Hematopoietic multipotent progenitor cell treated with erythropoietin and hydrocortisone succinate and interleukin-3 and kit ligand, for 17 days (in vitro differentiated cells): ENCODE measurements at places on chromosomes 12 and 14.

DNA sequence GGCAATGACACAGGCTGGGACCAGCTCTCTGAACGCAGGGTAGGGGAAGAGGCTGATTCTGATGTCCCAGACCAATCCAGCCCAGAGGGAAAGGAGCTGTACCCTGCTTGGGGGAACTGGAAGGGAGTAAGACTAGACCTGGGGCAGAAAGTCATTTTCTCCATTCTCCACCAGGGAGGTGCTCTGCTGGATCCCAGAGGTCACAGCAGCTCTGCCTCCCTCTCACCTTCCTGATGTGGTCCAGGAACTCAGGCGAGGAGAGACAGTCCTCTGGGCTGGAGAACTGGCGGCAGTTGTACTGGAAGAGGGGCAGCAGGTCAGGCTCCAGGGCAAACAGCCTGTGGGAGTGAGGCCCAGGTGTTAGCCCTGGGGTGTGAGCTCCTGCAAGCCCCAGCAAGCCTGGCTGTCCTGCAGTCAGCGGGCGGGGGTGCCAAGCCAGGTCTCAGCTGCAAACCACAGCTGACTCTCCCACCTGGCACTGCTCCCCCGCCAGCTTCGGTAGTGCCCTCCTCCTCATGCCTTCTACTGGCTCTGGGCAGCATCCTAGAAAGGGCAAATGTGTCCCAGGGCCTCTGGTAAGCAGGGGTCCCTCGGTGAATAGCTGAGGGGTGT lies 1.9 kb downstream of the NGB start:
- no peak for DNase-seq

DNA sequence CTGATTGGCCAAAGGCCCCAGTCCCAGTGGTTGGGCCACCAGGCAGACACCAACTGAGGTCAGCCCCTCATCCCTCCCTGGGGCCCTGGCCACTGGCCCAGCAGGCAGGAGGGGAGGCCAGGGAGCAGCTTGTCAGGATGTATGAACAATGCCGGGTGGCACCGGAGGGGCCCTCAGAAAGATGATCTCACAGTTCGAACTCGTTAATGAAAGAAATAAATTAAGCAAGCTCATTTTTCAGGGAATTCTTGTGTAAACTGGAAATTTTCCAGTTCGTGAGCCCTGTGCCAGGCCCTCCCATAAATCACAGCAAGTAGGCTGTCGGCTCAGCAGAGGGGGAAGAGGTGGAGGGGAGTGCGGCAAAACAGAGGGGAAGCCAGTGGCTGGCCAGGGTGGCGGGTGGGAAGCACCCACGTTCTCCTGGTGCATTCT lies 177.0 kb upstream of the VASH1 start:
- no peak for DNase-seq

DNA sequence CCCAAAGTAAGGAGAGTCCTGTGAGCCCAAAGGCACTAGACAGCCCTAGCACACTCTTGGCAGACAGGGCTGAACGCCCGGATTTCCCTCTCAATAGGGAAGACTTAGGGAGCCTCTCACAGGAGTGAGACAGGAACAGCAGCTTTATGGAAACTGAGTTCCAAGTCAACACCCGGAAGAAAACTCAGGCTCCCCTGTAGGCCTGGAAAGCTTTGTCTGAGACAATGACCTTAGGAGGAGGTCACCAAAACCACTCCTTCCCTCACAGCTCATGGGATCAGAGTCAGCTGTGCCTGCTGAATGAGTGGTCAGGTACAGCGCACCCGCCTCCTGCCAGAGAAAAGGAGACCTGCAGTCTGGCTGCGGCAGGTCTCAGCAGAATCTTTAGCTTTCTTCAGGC lies 229.5 kb downstream of the CACNA1C start:
- DNase-seq: no peak

GRCh38 chr14:67757175-67757574 lies 55.5 kb downstream of the RDH12 start:
- DNase-seq: no peak

DNA sequence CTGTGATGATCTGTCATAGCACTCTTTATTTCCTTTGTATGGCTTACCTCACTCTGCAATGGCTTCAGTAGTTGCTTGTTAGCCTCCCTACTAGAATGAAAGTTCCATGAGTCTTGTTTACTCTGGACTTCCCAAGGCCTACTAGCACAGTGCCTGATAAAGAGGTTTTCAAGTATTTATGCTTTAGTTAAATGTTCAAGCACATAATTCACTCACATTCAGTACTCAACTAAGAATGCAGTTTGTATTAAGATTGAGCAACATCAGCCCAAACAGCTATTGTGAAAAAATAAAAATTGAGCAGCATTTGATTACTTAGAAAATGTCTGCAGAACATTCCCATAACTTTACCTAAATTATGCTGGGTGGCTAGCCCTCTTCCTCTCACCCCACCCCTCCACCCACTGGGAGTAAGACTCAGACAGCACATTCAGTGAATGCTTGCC lies 158.9 kb upstream of the AMIGO2 start:
- no peak for DNase-seq

GRCh38 chr14:100012478-100013327 lies 52.5 kb upstream of the EVL start:
- DNase-seq: no peak

DNA sequence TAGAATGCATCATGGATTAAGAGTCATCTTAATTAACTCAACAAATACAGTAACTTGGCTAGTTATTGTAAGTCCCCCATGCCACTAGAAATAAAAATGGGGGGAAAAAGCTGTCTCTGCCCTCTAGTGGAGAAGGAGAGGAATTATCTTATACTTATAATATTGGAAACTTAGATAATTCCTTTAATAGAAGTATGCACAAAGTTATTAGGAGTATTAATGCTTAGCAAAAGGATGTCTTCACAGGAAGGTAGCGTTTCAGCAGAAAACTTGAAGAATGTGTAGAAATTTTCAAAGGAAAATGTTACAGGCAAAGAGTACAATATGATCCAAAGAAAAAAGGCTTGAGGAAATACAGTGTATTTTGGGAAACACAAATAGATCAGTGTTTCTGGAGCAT lies 19.8 kb downstream of the OR5AU1 start:
- DNase-seq: peak; percentile 12

- DNase-seq: no peak
Measured at GRCh38 chr14:37144729-37145363, 27.6 kb downstream of the SLC25A21 start.

DNA sequence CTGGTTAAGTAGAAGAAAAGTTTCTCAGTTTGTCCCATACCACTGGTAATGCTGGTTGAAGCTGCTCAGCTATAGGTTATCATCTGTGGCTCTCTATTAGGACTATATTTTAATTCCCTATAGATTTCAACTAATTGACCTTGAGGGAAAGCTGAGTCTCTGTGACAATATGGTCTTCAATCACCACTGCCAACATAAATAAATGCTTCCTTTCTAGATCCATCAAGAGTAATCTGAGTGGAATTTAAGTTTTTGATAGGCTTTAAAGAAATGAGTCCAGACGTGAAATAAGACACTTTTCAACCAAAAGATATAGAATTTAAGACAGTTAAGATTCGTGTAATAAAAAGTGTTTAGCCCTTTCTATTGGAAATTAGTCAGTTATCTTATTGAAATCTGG lies 63.5 kb upstream of the MYF6 start:
- DNase-seq: no peak

- DNase-seq: peak; percentile 23
Measured at GRCh38 chr12:122893208-122894153, 2.4 kb downstream of the VPS37B start.

- DNase-seq: peak; percentile 56
Measured at GRCh38 chr14:23539248-23540140, 12.1 kb downstream of the ZFHX2 start.

DNA sequence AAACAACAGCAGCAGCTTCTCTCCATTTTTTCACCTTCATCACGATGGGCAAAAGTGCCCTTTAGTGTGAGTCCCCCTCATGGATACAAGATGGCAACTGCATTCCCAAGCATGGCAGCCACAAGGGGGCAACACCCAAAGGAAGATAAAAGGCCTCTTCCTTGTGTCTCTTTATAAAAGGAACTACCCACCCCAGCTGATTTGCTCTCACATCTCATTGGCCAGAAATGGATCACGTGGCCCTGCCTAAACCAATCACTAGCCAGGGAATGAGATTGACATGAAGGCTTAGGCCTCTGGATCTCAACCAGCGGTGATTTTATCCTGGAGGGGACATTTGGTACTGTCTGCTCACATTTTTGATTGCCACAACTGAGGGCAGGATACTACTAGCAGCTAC lies 21.9 kb upstream of the IFT81 start:
- DNase-seq: peak; percentile 30

- DNase-seq: no peak
Measured at GRCh38 chr14:98138666-98139065, 1133.3 kb downstream of the BCL11B start.

- no peak for DNase-seq
Measured at GRCh38 chr12:65642061-65642661, 182.1 kb upstream of the HMGA2 start.

- DNase-seq: peak; percentile 27
Measured at GRCh38 chr12:94434171-94434570, 25.5 kb downstream of the CEP83 start.

GRCh38 chr12:42278128-42278510 lies 40.1 kb upstream of the YAF2 start:
- DNase-seq: no peak

DNA sequence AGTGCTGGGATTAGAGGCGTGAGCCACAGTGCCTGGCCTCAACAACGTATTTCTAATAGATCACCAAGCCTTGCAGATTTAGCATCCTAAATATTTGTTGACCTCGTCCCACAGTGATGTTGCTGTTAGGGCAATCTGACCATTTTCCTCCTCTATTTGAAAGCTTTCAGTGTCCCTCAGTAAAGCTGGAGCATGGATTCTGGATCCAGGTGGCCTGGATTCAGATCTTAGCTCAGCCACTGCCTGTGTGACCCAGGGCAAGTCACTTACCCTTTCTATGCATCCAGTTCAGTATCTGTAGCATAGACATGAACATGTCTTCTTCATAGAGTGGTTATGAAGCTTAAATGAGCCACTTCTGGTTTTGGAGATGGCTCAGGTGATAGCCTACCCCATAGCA lies 3.9 kb upstream of the HSP90AA1 start:
- DNase-seq: no peak

GRCh38 chr14:89811954-89812575 lies 142.5 kb downstream of the EFCAB11 start:
- DNase-seq: no peak

DNA sequence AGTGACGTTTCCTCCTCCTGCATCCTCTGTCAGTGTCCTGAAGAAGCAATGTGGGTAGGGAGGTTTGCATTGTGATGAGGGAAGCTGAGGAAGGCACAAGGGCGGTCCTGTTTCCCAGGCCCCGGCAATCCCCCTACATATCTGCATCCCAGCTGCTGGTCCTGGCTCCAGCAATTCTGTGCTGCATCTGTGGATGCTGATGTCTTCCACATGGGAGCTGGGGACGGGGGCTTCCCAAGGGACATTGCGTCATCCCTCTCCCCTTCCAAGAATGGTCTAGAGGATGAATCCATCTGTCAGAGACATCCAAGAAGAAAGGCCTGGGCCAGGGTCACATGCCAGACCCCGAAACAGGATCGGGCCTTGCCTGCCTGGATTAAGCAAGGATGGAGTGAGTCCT lies 52.1 kb downstream of the TSPAN11 start:
- DNase-seq: no peak

- no peak for DNase-seq
Measured at GRCh38 chr14:52039124-52039815, 29.6 kb downstream of the NID2 start.

- no peak for DNase-seq
Measured at GRCh38 chr14:99757331-99758070, 35.7 kb upstream of the EML1 start.

DNA sequence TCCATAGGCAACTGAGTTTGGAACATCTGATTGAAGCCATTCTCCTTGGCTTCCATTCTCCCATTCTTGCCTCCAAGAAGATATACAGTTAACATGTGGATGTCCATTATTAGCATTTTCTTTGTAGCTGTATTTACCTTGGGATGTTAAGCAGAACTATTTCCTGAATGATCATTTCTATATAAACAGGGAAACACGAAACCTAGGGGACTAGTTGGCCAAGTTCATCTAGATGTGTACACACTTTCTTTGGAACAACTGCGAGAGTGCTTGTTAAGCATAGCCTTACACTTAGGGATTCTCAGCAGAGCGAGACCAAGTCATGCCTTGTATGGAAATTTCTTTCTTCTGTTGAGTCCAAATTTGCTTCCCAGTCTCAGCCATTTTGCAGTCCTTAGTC lies 42.1 kb downstream of the DRAM1 start:
- DNase-seq: no peak

DNA sequence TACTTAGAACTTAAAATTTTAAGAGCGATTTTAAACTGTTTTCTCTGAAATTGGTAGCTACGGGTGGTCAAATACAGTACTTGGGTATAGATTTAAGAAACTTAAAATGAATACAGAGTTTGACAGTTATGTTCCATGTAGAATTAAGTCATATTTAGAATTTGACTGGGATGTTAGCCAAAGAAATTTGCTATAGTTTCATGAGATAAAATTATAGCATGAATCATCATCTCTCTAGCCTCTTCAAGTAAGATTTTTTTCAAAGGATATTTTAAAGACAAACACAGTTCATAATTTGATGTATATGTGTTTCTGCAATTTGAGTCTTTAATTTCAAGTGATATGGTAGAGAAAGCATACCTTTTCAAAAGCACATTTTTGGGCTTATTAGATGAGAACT lies 41.0 kb downstream of the ZCRB1 start:
- DNase-seq: no peak

- no peak for DNase-seq
Measured at GRCh38 chr12:81206429-81206828, 128.6 kb downstream of the ACSS3 start.

DNA sequence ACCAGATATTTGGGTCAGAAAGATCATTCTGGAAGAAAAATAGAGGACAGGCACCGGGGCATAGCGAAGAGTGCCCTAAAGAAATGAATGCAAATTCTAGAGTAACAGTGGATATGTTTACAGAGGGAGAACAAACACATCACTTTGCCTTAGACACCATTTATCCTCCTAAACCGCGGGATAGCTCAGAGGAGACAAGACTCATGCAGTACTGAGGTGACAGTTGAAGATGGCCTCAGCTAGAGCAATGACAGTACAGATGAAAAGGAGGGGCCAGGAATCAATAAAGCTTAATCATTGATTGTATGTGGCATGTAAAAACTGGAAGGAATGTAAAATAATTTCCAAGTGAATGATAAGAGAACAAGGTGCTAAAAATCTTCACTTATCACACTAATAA lies 10.5 kb upstream of the PPP1R12A start:
- no peak for DNase-seq

DNA sequence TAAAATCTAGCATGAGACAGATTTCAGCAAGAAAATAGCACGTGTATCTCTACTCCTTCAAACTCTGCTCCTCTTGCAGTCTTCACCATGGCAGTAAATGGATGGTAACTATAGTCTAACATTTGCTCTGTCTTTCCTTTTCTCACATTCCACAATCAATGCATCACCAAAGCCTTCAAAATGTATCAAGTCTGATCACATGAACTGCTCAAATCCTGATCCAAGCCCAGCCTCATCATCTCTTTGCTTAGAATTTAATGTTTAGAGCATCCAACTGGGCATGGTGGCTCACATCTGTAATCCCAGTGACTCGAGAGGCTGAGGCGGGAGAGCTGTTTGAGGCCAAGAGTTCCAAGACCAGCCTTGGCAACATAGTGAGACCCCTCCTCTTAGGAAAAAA lies 45.9 kb downstream of the CDK17 start:
- no peak for DNase-seq

- no peak for DNase-seq
Measured at GRCh38 chr14:72810201-72810600, 83.7 kb downstream of the DPF3 start.

- DNase-seq: no peak
Measured at GRCh38 chr12:49904601-49905000, 901 bp upstream of the FAIM2 start.
